ENCODE measurements at places on chromosomes 1 and 21.
A peak's percentile ranks its signal among the peaks of the same experiment; 100 is the strongest.

- peak; percentile 98 for DNase-seq
These were observed 2.4 kb upstream of the NFIA start for GRCh38 chr1:61079898-61080336.

DNA sequence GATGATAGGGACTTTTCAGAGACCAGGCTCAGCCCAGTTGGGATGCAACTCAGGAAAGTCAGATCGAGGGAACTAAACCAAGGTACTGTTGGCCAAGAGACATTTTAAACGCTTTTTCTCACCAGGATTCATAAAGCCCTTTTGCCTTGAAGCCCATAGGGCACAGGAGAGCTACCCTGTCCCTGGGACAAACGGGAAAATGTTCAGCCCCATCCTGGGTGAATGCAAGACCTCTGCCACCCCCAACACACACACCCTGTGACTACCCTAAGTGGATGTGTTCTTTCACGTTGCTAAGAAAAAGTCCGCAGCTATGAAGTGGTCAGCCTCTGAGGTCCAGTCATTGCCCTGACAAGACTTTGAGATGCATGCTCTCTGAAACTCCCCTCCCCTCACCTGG is 58.4 kb downstream of the ITPKB start:
- no peak for DNase-seq

GRCh38 chr1:183349201-183349711 is 68.9 kb downstream of the NMNAT2 start:
- peak; percentile 64 for DNase-seq

GRCh38 chr21:42343556-42343955 is 7.2 kb downstream of the TFF2 start:
- DNase-seq, result no peak

DNA sequence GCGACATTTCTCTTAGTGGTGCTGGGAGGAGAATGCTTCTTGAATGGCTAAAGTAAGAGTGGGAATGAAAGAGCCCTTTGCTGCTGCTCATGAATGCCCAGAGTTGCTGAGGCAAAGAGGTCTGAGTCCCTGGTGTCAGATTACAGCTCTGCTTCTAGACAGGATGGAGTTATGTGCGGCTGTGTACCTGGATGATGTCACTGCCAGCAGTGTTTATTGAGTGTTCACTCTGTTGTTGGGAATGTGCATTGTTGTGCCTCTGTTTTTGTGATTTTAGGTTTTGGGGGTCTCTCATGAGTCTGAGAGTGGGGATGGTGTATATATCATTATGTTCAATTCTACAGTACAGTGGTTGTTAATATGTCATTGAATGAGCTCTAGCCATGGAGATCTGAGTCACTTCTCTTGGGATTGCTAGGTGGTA is 2.7 kb downstream of the CDC14A start:
- peak; percentile 33 for DNase-seq

- DNase-seq, result no peak
These were observed 138.4 kb upstream of the KRTAP19-8 start for GRCh38 chr21:31176725-31177124.
